Activated gamma-delta T cell treated with Interleukin-2 at 50 U/mL for 16 hours (primary cell): ENCODE measurements at places on chromosomes 2 and 18.

DNA sequence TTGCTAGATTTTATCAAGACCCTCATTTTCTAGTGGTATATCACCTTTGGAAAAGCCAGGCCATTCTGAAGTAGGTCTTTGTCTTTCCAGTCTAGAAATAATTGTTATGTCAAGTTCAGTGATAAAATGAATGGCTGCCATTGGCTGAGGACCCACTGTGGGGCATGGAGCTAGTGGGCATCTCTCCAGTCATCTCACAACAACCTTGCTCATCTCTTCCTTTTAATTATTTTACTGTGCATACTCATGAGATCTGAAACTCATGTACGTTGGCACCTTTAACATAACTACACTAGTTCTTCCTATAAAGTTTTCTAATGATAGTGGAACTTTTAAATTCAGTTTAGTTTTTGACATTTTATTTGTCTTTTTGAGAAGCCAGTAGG lies 240.9 kb downstream of the SLC8A1 start:
- no peak for DNase-seq

- DNase-seq: no peak
These were observed 22.9 kb upstream of the SANBR start for GRCh38 chr2:61042807-61043206.

DNA sequence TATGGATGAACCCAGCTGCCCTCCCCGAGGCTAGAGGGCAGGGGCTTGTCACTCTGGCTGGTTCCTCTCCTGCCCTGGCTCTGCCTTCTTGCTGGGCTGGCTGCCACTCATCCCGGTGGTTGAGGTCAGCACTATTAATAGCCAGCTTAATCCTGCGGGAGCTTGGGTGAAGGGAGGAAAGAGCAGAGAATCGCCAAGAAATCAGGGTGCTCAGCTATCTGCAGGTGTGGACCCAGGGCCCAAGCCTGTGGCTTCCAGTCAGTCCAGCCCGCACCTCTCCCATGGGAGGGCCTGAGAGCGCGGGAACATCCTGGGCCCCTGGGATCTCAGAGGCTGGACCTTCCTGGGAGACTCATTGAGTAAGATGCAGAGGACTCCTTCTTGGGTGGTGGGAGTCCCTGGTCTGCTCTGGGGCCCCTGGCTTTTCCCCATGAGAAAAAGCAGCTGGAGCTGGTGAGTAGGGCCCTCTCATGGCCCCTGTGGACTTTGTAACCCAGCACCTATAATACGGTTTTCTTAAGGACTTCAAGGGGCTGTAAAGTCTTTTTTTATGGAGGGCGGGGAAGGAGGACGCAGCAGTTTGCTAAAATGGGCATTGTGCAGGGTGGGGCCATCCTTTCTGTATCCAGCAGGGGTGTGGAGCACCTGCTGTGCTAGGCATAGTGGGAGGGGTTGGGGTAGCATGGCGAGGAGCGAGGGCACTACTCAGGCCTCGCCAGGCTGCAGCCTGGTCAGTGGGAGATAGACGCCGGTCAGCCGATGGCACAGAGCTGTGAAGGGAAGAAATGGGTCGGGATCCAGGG lies 27.4 kb upstream of the CNNM3 start:
- DNase-seq: no peak

GRCh38 chr2:195602687-195603086 lies 54.3 kb upstream of the SLC39A10 start:
- no peak for DNase-seq

DNA sequence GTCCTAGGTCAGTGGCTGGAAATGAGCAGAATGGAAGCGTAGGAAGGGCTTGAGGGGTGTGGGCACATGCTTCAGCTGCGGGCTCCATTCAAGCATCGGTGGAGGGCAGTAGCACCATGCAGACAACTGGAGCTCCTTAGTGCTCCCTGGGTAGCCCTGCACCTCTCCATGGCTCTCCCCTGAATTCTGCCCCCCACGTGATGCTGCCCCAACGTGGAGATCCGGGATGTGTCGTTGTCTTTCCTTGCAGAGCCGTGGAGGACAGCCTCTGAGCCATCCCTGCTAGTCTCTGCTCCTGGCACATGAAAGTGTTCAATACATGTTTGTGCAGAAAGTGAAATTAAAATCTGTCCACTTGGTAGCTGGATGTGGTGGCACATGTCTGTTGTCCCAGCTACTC lies 94.5 kb downstream of the SH3RF3 start:
- no peak for DNase-seq

- no peak for DNase-seq
These were observed 221.6 kb downstream of the NCKAP5 start for GRCh38 chr2:133346654-133347053.
